ENCODE measurements at places on chromosomes 11 and 22.

- no peak for DNase-seq
Observed at GRCh38 chr22:39569066-39569465, 1.5 kb upstream of the CACNA1I start.

- no peak for DNase-seq
Observed at GRCh38 chr22:28930357-28931007, 47.1 kb downstream of the ZNRF3 start.

- DNase-seq, result no peak
Observed at GRCh38 chr22:39267974-39268373, 23.2 kb upstream of the PDGFB start.

- DNase-seq, result no peak
Observed at GRCh38 chr11:117851106-117851505, 25.4 kb downstream of the FXYD6 start.

DNA sequence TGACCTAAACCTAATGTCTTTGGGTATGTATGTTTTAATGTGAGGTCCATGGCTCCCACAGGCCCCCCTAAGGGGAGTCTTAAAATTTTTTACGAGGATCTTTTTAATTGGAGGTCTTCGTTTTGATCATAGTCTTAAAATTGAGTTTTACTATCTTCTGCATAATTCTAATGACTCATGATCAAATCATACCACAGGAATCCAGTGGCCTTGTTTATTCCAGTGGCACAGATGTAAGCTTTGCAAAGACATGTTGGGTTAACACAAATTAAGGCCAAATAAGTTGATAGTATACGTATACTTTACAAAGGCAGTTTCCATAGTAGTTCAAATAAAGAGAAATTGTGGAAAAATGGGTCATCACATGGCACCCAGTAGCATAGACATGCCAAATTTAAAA, 33.9 kb upstream of the FJX1 start:
- no peak for DNase-seq

GRCh38 chr11:102276362-102276761, 40.9 kb upstream of the BIRC3 start:
- DNase-seq, result no peak

- DNase-seq, result peak; percentile 85
Observed at GRCh38 chr11:115623021-115623451, 118.8 kb upstream of the CADM1 start.

DNA sequence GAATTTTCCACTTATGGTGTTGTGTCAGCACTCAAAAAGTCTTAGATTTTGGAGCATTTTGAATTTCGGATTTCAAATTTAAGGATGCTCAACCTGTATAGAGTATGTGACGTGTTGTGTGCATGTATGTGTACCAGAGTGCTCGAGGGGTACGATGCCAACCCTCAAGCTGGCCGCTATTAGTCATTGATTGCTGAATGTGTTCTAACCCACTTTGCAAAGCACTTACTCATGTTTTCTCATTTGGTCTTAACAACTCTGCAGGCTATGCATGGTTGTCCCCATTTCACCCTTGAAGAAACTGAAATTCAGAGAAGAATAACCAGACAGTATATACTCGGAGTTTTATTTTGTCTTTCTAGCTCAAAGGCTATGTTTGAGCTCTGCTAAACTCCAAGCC, 196.4 kb upstream of the TENM4 start:
- DNase-seq, result no peak

GRCh38 chr11:24755260-24755839, 258.5 kb downstream of the LUZP2 start:
- DNase-seq, result no peak

GRCh38 chr22:49155039-49155769, 672.5 kb downstream of the BRD1 start:
- no peak for DNase-seq

DNA sequence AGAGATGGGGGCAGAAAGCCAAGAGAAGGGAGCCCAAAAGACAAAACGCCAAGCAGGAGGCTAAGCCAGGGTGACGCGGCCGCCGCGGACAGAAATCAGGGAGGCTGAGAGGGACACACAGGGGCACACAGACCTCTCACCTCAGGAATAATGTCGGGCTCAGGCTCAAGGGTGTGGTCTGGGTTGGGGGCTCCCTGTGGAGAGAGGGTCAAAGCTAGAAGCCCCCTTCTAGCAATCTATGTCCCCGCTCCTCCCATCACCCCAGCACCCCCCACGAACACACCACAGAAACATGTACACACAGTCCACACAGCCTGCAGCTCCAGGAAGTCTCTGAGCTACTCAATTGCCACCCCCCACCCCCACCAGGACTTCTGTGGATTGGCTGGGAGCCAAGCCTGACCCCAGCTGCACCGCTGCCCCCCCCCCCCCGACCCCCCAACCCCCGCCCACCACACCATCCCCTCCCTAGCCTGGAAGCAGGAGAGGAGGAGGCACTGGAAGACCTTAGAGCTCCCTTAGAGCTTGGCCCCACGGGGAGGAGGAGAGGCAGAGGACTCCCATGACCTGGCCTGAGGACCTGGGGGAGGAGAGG, 6.9 kb downstream of the BCL9L start:
- DNase-seq, result no peak

DNA sequence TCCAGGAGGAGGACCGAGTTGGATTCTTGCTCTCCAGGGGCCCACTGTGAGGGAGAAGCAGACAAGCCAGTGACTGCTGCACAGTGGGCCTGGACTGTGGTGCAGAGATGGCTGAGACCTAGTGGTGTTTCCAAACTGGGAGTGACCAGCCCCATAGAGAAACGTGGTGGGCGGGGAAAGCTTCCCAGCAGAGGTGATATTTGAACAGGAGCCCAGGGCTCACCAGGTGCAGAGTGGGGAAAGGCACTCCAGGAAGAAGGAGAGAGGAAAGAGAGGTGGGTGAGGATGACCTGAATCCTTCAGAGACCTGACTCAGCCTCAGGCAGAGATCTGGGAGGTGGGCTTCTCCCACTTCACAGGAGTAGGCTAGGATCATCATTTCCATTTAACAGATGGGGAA, 52.1 kb upstream of the RASD2 start:
- no peak for DNase-seq

DNA sequence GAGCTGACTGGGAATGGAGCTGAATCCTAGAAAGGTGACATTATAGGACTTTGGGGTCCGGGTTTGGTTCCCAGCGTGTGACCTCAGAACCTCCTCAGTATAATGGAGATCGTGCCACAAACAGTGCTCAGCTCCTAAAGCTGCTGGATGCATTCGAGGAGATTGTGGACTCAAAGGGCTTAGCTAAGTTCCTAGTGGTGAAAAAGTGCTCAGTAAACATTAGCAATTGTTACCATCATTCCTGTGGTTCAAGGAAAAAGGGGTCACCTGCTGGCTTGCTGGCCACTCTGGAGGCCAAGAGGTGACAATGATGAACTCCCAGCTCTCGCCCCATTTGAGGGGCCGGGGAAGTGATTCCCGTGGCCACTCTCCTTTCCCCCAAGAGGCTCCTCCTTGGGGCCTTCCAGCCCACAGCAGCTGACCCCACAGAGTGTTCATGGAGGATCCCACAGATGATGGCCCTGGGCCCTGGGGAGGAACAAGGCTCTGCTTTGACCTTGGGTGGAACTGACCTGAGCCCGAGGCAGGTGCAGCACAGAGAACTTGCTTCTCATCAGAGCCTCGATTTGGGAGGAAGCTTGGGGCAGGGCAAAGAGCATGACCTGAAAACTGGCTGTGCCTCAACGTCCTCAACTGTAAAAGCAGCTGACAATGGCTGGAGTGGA, 40.1 kb downstream of the TRIM29 start:
- no peak for DNase-seq

DNA sequence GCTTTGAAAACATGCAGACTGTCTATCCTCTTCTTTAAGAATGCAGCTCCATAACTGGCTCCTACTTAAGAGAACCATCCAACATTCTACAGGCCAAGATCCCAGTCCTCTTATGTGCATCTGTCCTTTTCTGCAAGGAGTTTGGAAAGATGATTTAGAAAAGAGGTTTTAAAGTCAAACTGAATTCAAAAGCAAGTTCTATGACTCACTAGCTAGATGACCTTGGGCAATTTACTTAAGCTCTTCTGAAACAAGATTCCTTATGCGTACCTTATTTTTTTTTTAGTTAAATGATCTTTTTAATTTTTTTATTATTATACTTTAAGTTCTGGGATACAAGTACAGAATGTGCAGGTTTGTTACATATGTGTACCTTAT, 29.2 kb downstream of the GUCY1A2 start:
- DNase-seq, result no peak

- no peak for DNase-seq
Observed at GRCh38 chr11:12516387-12517105, 139.2 kb downstream of the PARVA start.

GRCh38 chr11:36187622-36188021, 101.6 kb downstream of the COMMD9 start:
- DNase-seq, result no peak

DNA sequence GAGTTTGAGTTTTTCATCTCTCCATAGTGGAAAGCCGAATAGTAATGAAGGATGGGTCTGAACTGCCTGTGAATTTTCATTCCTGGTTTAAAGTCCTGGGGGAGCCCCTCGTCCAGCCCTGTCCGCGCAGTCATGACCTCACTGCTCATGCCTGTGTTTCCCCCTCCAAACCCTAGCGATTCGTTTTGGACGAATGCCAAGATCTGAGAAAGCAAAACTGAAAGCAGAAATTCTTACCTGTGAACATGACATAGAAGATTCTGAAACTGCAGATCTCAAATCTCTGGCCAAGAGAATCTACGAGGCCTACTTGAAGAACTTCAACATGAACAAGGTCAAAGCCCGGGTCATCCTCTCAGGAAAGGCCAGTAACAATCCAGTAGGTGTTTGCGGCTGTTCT, 30.5 kb downstream of the CDPF1 start:
- DNase-seq, result no peak

GRCh38 chr11:132055296-132055695, 684.9 kb downstream of the NTM start:
- DNase-seq, result no peak

GRCh38 chr11:66957971-66958231, 282 bp downstream of the PC start:
- DNase-seq, result no peak

- no peak for DNase-seq
Observed at GRCh38 chr11:7651140-7651551, 22.2 kb downstream of the CYB5R2 start.

- DNase-seq, result no peak
Observed at GRCh38 chr22:44353041-44353440, 40.3 kb upstream of the SHISAL1 start.

DNA sequence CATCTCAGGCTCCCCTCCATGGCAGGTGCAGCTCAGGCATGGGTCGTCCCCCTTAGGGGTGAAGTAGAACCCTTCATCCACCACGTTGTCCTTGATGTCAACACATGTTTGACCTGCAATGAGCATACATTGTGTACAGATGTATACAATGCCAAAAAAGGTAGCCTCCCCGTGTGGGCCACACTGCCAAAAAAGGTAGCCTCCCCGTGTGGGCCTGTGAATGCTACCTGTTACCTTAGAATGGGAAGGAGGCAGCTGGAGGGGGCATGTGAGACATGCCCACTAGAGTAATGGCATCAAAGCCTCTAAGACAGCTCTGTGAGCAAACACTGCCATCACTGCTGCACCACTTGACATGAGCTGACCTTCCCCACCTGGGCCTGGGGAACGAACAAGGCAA, 73.7 kb downstream of the DGCR2 start:
- DNase-seq, result no peak

DNA sequence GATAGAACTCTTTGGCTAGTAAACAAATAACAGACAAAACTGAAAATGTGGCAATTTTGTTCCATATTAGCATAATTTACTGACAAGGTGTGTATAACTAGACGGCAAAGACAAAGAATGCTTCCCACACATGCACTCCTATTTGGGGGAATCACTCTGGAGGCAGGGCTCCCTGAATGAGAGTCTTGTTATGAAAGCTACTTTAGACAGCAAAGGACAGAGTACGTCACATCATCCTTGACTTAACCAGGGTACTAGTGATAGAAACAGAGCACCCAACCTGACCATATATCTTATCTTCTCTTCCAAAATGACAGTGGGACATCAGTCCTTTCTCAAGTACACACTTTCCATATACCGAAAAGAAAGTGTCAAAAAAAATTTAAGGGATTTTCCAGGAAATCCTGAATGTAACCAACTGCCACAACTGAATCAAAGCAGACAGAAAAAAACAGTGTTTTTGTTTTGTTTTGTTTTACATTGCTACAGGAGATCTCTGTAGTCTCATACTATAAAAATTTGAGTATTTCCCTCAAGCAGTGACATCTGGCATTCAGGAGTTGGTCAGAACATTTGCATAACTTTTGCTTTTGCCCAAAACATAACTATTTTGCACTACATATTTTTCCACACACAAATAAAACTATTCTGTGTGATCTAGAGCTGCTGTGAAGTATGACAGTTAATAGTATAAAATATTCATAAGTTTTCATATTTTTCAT, 98.9 kb downstream of the ARHGAP20 start:
- no peak for DNase-seq

GRCh38 chr22:39123751-39124581, 26.9 kb downstream of the APOBEC3H start:
- no peak for DNase-seq

- no peak for DNase-seq
Observed at GRCh38 chr11:117913736-117914397, 15.3 kb downstream of the TMPRSS13 start.

- no peak for DNase-seq
Observed at GRCh38 chr11:19907839-19908238, 195.2 kb downstream of the NAV2 start.

DNA sequence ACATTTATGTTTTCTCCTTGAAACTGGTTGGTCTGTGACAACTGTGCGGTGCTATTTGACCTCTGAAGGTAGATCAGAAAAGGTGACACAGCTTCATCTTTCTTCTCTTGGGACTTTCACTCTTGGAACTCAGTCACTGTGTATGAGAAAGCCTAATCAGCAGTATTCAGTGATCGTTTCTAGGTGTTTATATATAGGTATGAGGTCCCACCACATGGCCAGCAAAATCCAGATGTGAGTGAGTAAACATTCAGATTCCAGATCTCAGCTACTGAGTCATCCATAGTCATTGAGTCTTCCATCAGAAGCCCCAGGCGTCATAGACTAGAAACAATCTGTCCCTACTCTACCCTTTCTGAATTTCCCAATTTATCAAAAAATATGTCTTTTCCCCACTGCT, 117.3 kb upstream of the CTSC start:
- no peak for DNase-seq

DNA sequence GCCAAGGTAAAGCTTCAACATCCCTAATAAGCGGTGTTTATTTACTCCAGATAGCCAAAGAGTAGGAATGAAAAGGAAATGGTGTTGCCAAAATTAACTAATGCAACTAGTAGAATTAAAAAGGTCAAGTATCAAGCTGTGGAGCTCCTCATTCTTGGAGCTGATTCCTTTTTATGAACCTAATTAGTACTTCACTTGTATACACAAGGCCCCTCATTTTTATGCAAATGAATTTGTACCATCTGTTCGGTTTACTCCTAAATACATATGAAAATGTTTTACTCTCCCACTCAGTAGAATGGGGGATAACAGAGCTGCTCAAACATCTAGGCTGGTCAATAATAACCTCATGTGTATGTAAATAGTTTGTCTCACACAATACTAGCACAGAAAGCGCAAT, 426.4 kb upstream of the LUZP2 start:
- no peak for DNase-seq
